ENCODE measurements at places on chromosomes 2 and 18.

DNA sequence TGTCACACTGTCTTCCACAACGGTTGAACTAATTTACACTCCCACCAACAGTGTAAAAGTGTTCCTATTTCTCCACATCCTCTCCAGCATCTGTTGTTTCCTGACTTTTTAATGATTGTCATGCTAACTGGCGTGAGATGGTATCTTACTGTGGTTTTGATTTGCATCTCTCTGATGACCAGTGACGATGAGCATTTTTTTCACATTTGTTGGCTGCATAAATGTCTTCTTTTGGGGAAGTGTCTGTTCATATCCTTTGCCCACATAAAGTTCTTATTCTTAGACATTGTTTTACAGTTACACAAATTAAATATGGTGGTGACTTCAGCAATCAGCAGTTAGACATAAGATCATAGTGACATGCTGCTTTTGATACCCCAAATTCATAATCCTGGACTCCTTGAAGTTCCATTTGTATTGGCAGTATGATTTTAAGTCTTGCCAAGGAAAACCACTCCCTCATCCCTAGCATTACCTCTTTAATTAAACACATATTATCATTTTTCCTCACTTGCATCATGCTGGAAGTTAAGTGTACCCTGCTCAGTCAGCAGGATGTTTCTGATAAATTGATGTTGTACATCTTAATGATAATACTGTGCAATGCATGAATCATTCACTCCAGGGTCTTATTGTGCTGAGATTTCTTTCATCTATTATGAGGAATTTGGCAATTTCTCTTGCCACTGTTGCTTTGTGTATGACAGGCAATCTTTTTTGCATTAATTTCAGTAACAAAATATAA, 67.6 kb upstream of the STAT1 start:
- no peak for DNase-seq

- no peak for DNase-seq
Measured at GRCh38 chr2:20093263-20094141, 42.1 kb upstream of the LAPTM4A start.

- DNase-seq, result peak; percentile 51
Measured at GRCh38 chr2:10654069-10654468, 35.7 kb downstream of the NOL10 start.

- no peak for DNase-seq
Measured at GRCh38 chr2:35708411-35708923, 647.1 kb upstream of the CRIM1 start.

Data from stimulated activated naive CD8-positive, alpha-beta T cell treated with anti-CD3 and anti-CD28 coated beads, Interleukin-15, Interleukin-2, amounts not matched to agents 100 U/mL and 50 U/mL, for 24 hours (primary cell).